Femur (tissue), 1 donor: ENCODE measurements at places on chromosomes 6 and 20.

DNA sequence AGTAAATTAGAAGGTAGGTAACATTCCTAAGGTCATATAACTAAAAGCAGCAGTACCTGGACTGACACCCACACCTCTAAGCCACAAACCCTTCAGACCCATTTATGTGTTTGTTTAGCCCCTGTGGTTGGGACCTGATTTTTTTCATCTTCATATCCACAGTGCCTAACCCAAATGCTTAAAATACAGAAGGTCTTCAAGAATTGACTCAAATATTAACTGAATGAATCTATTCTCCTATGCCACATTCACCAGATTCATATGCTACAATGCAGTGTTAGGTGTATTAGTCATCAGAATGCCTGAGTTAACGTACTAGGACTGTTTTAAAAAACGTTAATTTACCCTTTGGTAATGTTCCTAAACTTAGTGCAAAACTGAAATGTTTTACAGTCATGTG, 124.8 kb downstream of the AHI1 start:
- no peak for DNase-seq

DNA sequence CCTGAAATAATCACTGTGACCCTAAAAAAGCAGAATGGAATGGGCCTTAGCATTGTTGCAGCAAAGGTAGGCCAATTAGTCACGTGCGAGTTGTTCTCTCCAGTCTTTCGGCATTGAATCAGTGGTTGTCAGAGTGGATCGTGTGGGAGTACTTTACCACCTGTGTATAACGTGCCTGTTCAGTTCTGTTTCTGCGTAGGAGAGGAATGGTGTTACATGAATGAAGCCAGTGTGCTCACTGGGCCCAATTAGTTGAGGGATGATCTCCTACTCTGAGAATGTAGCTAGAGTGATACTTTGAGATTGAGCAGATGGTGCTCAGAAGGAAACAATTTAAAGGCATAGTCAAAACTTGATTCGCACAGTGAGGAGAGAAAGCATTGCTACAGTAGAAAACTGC, 72.4 kb upstream of the KIF25 start:
- no peak for DNase-seq

DNA sequence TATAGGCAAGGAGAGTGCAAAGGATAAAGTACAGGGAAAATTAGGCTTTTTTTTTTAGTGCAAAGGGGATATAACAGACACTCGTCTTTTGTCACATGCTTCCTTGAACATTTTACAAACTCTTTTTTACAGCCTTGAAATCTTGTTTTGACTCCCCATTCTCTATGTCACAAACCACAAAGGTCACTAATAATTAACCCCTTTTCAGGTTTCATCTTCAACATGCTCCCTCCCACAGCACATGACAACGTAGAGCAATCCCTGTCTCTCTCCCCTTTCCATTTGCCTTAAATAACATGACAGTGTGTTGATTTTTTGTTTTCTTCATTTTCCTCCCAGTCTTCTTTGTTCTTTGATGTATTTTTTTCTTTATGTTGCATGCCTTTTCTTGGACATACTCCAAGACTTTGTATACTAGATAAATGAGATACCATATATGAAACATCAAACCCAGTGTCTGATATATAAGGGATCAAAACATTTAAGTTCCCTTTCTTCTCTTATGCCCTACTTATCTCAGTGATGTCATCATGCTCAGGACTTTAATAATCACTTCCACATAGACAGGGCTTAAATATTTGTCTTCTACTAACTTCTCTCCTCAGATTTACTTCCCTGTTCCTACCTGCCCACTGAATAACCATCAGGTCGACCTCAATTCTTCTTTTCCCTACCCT, 378.7 kb upstream of the HSF2 start:
- DNase-seq, result no peak

DNA sequence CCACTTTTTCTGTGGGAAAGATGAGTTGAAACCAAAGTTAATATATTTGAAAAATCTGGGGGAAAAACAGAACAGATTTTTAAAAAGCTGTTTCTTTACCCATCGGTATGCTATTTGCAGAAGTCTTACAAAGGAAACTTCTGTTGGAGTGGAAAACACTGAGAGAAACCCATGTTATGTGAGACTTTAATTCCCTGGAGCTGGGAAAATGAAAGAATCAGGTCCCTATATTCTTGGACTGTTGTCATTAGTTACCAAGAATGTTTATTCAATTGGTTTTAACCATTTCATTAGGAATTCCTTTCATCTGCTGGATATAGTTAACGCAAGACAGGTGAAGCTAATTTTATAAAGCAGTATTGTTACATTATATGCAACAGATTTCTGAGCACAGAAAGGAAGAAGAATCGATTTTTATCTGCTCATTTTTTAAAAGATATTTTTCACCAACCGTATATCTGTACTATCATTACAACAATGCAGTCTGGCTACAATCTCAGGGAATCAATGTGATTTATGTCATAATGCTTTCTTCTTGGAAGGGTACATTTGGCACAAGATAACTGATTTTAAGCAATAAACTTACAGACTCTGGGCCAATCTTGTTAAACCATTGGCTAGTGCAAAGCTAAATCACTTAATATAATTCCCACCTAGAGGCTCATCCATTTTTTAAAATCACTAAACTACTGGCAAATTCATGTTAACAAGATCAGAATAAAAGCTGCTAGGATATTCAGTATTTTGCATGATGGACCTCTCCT, 170.0 kb downstream of the MOXD1 start:
- no peak for DNase-seq
